ENCODE measurements at places on chromosomes 12 and 14.

- no peak for DNase-seq
These were observed 7.8 kb downstream of the LRRK2 start for GRCh38 chr12:40232602-40233001.

DNA sequence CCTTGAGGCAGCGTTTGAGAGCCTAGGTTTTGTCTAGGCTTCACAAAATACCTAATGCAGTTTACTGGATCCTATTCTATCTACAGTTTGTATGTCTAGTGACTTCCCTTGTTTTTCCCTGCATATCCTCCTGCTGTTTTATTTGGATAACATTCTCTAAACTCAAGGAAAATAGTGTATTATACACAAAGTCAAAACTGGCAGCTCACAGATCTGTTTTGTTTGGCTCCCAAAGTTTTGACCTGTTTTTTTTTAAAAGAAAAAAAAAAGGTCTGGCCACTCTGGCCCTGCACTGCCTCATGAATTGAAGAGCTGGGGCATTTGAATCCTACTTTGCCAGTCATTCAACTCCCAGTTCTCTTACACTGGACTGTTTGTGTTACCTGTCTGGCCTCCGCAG, 155.3 kb downstream of the KICS2 start:
- DNase-seq: no peak

DNA sequence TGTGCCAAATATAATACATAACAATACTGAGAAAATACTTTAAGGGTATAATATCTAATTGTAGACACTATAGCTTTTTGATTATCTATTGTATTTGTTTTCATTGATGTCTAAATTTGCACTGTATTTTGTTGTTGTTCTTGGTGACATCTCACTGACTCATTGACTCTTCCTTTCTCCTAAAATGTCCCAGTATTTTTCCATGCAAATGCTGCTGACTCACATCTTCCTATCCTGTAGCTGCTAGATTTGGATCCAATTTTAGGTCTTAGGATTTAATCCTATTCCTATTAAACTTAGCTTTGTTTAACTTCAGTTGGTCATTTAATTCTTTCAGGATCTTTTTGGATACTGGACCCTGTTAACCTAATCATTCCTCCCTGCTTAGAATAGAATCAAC, 148.5 kb downstream of the TMTC2 start:
- no peak for DNase-seq

- DNase-seq: no peak
These were observed 29.7 kb downstream of the CCDC88C start for GRCh38 chr14:91387951-91388381.

DNA sequence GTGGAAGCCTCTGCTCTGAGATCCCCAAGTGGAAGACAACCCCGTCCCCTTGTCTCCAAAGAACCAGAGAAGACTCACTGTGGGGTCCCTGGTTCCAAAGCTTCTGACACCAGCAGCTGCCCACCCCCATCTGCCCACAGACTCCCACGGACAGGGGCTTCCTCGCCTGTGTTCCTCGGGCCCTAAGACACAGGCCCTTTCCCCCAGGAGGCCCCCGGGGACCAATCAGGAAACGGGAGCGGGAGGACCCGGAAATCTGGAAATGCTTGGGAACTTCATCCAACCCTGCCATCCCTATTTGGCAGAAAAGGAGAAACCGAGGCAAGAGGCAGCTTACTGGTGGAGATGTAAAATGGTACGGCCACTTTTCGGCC, 113.1 kb downstream of the NCOR2 start:
- no peak for DNase-seq

DNA sequence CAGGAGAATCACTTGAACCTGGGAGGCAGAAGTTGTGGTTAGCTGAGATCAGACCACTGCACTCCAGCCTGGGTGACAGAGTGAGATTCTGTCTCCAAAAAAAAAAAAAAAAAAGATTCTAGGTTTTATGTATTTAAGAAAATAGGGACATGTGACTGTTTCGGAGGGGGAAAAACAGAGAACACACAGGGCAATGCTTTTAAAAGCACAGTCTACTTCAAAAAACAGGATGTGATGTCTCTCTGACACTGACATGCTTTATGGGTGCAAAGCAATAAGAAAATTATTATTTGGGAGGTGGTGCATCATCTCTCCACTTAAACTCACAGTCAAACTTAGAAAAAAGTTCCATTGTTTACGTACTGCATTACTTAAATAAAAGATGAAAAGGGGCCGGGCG, 28.7 kb downstream of the CLIP1 start:
- DNase-seq: no peak

GRCh38 chr12:101045486-101046464, 164.3 kb downstream of the SLC5A8 start:
- DNase-seq: no peak

GRCh38 chr14:59582161-59582560, 5.5 kb upstream of the CCDC175 start:
- no peak for DNase-seq

- no peak for DNase-seq
These were observed 20.4 kb downstream of the CLMN start for GRCh38 chr14:95299271-95299670.

- no peak for DNase-seq
These were observed at the start of gene DIO3 for GRCh38 chr14:101561145-101561896. DIO3 (plus strand) TSS chr14:101561495.

DNA sequence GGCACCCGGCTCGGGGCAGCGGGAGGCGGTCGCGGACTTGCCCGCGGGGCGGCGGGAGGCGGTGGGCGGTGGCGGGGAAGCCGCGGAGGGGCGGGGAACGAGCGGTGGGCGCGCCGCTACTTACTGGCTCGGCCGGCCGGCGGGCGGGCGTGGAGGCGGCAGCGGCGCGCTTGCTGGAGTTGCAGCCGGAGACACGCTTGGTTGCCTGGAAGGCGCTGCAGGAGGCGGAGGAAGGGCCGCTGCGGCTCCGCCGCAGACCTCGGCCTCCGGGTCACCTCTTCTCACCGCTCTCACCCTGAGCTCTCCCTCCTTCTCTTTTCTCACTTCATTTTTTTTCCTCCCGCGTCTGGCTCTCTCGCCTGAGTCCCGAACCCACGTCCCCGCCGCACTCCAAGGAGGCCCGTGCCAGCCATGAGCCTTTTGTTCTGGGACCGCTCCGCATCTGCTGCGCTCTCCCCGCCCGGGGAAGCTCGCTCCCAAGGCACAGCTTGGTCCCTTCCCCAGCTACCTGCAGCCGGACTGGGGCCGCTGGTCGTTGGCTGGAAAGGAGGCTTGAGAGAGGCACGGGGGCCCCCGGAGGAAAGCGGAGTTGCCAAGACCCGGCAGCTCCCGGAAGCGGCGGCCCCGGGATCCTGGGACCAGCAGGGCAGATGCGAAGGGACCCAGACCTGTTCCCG, 592 bp upstream of the KCNK10 start:
- no peak for DNase-seq

GRCh38 chr12:105927564-105927963, 211.2 kb downstream of the NUAK1 start:
- DNase-seq: no peak
